ENCODE measurements at places on chromosomes 4 and X. TPM values are rescaled to one million over a fixed set of nuclear protein-coding genes. Genes with fewer than 3 reads are reported as not detected.

PAGE2B gene
- total RNA-seq: not detected

FGF5 gene
- total RNA-seq: 1.6 TPM

RTL3 gene
- not detected for total RNA-seq

VEGFD gene
- total RNA-seq: not detected

MAGEC1 gene
- not detected for total RNA-seq

SOX3 gene
- 5.6 TPM for total RNA-seq

PJA1 gene
- total RNA-seq: 108 TPM

MAGEC2 gene
- total RNA-seq: not detected

LGI2 gene
- 1.7 TPM for total RNA-seq

GRPR gene
- total RNA-seq: 2.2 TPM

DNA sequence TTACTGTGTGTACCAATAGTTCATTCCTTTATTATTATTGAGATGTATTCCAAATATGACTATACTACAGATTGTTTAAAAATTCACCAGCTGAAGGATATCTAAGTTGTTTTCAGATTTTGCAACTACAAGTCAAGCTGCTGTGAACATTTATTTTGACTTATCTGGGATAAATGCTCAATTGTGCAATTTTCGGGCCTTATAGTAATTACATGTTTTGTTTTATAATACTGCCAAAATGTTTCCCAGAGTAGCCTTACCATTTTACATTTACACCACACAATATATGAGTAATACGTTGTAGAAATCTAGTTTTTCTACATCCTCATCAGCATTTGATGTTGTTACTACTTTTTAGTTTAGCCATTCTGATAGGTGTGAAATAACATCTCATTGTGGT lies 179.6 kb downstream of the ANTXR2 start:
- DNase-seq: no peak

DNA sequence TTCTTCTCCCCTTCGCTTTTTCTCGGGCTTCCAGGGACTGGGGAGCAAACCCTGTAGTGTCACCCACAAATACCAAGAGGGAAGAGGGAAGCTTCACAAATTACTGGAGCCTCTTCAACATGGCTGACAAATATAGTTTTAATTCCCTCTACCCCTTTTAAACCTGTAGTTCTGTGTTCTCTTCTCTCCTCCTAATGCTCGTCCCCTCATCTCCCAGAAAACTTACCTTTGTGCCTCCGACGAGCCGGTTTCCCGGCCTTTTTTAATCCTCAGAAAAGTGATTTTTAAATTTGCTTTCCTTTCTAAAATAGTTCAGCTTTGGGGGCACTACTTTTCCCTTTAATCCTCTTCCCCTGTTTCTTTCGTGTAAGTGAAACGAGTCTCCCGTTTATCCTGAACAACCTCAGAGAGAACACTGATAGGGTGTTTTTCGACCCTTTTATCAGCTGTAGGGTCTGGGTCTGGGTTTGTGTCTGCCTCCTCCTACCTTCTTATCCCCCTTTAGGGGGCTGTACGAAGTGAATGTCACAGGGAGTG lies 408 bp downstream of the TET2 start:
- no peak for DNase-seq

DNA sequence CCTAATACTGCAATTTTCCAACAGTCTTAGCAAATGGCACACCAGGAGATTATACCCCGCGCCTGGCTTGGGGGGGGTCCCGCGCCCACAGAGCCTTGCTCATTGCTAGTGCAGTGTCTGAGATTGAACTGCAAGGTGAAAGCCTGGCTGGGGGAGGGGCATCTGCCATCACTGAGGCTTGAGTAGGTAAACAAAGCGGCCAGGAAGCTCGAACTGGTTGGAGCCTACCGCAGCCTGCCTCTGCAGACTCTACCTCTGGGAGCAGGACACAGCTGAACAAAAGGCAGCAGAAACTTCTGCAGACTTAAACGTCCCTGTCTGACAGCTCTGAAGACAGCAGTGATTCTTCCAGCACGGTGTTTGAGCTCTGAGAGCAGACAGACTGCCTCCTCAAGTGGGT lies 172.8 kb upstream of the NAP1L5 start:
- DNase-seq: no peak

DNA sequence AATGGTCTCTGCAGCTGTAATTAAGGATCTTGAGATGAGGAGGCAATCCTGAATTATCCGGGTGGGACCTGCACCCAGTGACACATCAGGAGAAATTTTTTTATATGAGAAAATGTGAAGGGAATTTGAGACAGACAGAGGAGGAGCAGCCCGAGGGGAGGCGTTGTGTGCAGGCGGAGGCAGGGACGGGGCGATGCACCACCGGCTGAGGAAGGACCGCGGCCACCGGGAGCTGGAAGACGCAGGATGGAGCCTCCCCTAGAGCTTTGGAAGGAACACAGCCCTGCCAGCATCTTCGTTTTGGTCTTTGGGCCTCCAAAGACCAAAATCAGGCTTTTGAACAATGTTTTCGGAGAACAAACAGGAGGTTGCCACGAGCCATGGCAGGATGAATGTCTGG lies 85.0 kb upstream of the ADRA2C start:
- DNase-seq: no peak

- no peak for DNase-seq
Measured at GRCh38 chr4:46830971-46831454, 78.0 kb downstream of the COX7B2 start.

DNA sequence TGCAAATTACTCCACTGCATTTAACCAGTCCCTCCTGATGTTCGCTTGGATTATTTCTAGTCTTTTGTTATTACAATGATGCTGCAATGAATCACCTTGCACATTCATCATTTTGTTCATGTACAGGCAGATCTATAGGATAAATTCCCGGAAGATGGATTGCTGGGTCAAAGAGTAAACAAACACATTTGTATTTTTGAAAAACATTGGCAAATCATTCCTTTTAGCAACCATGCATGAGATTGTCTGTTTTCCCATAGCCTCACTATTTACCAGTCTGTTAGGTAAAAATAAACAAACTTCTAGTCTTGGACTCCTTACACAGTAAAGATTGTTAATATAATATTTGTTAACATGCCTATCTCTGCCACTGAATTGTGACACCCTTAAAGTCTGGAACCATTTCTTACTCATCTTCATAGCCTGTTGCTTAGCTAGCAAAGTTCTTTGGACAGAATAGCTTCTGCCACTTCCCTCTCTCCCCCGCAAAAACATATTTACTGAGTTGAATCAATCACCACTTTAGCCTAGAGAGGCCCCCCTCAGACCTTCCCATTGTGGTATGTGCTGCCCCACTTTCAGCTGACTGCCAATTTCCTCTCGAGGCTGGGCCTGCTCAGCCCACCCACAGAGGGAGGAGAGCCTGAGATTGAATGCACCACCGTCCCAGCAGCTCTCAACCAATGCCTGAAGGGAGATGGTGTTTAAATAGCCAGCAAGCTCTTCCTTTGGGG lies 108.4 kb upstream of the ATXN3L start:
- no peak for DNase-seq

DNA sequence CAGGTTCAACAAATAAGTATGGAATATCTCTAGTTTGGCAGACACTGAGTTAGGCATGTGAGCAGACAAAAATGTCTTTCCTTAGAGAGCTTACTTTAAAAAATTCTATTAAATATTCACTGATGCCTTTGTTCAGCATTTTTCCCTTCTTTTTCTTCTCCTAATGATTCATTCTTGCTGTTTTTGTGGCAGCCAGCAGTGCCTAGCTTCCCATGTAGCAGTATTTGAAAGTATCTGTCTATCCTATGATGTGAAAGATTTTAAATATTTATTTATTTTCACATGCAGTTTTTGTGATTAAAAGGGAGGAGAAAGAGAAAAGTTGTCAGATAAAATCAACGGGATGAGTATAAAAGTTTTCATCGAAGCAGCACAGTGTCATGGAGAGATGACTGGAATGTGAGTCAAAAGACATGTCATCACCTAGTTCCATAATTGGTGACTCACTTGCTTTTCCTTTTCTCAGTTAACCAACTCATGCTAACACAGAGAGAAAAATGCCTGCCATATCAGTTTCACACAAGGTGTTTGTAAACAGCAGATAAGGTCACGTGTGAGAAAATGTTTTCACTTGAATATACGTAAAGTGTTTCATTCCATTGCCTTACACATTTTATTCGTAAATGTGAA lies 69.8 kb downstream of the BMPR1B start:
- no peak for DNase-seq

DNA sequence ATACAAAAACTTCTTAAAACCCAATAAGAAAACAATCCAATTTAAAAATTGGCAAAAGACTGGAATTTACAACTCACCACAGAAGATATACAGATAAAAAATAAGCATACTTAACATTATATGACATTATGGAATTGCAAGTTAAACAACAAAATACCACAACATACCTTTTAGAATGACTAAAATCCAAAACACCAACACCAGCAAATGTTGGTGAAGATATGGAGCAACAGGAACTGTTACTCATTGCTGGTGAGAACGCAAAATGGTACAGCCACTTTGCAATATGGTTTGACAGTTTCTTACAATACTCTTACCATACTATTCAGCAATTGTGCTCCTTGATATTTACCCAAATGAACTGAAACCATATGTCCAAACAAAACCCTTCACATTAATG lies 112.4 kb downstream of the ADGRL3 start:
- no peak for DNase-seq

- no peak for DNase-seq
Measured at GRCh38 chr4:163665101-163665500, 170.6 kb downstream of the TMA16 start.

- no peak for DNase-seq
Measured at GRCh38 chrX:20989361-20989760, 384.9 kb upstream of the CNKSR2 start.

GRCh38 chr4:114398410-114398809 lies 200.2 kb upstream of the UGT8 start:
- no peak for DNase-seq

GRCh38 chr4:5976921-5977320 lies 41.3 kb downstream of the C4orf50 start:
- no peak for DNase-seq

- DNase-seq: no peak
Measured at GRCh38 chr4:74890341-74890740, 42.6 kb upstream of the PARM1 start.

GRCh38 chrX:116236666-116237065 lies 66.1 kb downstream of the AGTR2 start:
- DNase-seq: no peak

GRCh38 chrX:129585691-129586090 lies 45.6 kb downstream of the OCRL start:
- DNase-seq: no peak

DNA sequence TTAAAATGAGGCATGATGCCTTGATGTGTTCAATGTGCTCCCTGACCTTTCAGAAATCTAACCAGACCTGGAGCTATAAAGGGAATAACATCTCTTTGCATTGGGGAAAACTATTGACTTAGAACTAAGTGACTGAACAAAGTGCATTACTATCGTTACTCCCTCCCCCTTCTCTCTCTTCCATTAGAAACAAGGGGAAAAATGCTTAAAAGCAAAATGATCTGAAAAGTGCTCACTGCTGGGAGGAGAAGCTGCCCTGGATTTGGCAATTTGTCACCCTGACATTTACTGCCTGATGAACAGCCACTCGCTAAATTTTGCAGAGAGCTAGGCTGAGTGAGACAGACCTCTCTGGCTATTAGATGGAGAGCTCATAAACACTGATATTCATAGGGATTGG lies 48.6 kb upstream of the PARM1 start:
- no peak for DNase-seq

- DNase-seq: no peak
Measured at GRCh38 chrX:108537005-108537404, 97.4 kb downstream of the COL4A5 start.

GRCh38 chr4:177555007-177555574 lies 112.9 kb upstream of the AGA start:
- no peak for DNase-seq

DNA sequence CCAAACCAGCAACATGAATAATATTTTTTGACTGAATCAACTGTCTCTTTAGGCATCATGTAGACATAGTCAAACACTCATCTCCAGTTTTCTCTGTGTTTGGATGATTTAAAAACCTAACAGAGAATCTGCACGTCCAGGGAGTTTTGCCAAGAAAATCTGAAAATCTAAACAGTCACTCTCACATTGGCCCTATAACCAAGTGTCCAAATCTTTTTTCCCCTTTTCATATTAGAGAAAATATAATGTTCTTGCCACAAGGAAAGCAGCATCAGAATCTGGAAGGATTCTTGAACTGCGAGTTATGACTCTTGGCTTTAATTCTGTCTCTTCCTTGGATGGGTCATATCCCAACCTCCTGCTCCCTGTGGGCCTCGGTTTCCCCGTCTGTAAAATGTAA lies 8.8 kb upstream of the CHRDL1 start:
- DNase-seq: no peak

- peak; percentile 35 for DNase-seq
Measured at GRCh38 chrX:50813843-50814661, at the start of gene SHROOM4. Gene SHROOM4, minus strand, starts transcription at chrX:50814194. Its CDS starts 176 bp downstream, at chrX:50814018.

- no peak for DNase-seq
Measured at GRCh38 chr4:174420316-174420715, 102.0 kb downstream of the HPGD start.

DNA sequence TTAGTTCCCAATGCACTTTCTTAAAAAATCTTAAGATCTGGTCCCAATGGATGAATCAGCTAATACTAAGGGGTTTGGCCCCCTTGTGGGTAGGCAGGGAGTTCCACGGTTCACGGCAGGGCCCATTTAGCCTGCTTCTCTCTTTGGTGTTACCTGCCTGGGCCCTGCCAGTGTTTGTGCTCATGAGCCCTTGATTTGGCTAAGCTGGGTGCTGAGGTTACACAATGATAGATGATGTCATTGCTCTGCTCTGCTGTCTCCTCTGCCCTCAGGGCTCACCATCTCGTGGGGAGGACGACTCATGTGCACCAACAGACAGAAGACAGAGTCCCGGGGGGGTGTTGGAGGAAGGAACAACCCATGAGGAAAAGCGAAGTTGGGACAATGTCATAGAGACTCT lies 24.4 kb downstream of the RTL5 start:
- no peak for DNase-seq

- DNase-seq: no peak
Measured at GRCh38 chr4:74098427-74098994, 484 bp downstream of the CXCL2 start.

DNA sequence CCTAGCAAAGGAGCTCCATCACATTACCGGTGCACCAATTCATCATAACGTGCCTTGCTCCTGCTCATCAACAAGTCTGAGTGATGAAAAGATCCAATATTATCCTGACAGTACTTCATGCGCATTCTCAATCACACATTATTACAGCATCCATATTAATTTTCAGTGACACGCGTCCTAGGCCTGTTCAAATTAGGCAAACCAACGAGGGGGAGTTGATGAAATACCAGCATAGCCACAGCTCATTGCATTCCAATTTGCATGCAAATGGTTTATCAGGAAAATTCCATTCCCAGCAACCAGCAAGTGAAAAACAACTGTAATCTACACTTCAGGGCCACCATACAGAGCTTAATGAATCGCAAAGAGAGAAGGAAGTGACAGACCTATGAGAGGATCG lies 236.9 kb downstream of the DCLK2 start:
- no peak for DNase-seq

DNA sequence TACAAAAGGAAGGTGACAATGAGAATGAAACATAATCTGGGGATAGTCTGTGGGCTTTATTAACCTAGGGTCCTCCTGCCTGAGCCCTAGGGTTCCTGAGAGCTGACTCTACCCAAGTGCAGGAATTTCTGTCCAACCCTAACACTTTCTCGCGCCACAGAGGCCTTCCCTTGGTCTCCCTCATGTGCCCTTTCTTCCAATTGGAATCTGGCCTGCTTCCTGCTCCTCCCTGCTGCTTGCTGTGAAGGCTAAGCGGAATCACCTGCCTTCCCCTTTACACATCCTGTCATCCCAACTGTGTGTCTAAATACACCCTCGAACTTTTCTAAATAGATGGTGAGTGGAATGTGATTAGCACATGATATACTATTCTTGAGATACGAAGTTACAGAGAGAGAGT lies 5.9 kb downstream of the MAGEA11 start:
- DNase-seq: no peak

All from occipital lobe (tissue), 3 donors.